ENCODE measurements at places on chromosomes 12 and 14.

- no peak for DNase-seq
These were observed 396.9 kb downstream of the TMTC2 start for GRCh38 chr12:83083616-83084015.

- no peak for DNase-seq
These were observed 52.5 kb upstream of the PELI2 start for GRCh38 chr14:56065621-56066290.

- DNase-seq, result no peak
These were observed 6.5 kb upstream of the PRPH start for GRCh38 chr12:49288412-49288853.

GRCh38 chr12:76012644-76013043 lies 18.9 kb downstream of the PHLDA1 start:
- no peak for DNase-seq

DNA sequence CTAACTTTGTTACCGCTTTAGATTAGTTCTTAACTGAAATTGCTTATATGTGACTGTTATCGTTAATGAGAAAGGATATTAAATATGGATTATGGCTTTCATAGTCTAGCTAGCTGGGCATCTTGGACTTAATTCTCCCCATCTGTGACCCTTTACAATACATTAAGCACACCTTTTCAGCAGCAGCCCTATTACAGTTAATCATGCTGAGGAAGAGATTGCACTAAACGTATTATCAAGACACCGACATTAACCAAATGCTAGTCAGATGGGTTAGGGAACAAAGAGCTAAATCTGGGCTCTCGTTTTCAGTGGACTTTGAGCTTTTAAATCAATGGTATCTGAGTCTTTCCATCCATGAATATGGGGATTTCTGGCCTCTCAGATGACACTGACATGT lies 447.5 kb upstream of the DCN start:
- no peak for DNase-seq

- DNase-seq, result no peak
These were observed 102.1 kb downstream of the MYRFL start for GRCh38 chr12:69927164-69927563.

DNA sequence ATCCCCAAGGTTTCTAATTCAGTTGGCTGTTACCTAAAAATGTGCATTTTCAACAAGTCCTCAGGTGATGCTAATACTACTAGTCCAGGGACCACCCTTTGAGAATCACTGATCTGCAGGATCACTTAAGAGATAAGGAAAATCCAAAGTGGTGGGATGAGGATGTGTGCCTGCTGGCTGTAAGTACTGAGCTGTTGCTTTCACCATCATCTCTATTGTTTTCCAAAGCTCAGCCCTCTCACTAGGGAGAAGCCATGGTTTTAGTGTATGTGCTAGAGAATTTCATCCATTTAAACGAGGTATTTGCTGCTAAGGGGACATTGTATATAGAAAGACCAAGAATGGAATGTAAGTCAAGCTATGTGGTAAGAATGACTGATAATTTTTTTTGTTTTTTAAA lies 202.3 kb downstream of the KIF21A start:
- no peak for DNase-seq

DNA sequence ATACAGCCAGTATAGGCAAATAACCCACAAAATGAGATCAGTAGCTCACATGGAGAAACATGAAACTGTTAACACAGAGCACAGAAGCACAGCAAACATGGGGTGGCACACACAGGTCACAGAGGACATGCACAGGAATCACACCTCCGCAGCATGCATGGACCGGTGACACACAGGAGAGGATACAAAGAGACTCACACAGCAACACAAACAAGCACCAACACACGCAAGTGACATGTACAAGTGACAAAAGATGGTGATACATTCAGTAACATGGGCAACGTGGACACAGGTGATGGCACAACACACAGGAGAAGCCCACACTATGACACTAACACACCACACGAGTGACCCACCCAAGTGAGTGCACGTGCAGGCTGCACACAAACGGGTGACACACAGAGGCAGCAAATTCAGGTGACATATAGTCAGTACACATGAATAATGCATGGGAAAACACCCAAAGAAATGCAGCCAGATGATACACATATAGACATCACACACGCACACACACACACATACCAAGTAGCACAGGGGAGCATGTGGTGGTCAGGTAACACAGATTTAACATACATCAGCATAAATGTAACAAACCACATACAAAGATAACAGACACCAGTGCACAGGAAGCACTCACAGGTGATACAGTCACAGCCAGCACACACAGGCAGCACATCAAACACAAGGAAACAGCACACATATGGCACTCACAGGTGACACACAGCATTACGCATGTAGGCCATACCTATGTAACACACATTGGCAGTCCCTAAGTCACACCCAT lies 216.0 kb upstream of the SFSWAP start:
- no peak for DNase-seq

- DNase-seq, result no peak
These were observed 1.0 kb downstream of the HIP1R start for GRCh38 chr12:122836027-122836921.

DNA sequence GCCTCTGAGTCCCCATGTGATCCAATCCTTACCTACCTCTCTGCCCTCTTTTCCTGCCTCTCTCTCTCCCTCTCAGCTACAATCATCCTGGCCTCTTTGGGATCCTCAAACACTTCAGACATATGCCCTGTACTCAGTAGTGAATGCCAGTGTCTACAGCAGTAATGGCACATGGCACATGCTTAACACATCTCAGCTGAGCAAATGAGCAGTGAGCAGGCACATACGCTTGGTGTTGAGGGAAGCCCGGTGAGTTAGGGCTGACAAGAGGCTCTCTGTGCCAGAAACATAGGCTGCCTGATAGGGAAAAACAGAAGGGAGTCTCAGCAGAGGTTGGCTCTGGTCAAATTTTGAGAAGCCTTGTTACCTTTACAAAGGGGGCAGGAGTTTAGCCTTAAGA lies 409.1 kb downstream of the TMEM132D start:
- DNase-seq, result no peak

DNA sequence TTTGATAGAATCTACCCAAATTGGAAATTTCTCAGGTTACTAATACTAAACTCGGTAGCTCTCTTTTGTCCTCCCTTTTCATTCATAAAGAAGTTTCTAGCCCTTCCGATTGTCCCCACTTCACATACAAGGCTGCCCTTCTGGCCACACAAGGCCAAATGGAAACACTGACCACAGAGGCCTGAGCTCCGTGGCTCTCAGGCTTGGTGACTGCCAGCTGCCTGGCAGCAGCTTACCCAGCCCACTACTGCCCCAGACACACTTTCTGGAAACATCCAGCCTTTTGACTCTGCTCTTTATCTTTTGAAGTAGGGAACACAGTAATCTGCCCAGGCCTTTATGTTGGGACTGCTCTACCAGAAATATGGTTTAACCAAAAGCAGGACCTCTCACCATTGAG lies 167.2 kb downstream of the GCH1 start:
- no peak for DNase-seq

DNA sequence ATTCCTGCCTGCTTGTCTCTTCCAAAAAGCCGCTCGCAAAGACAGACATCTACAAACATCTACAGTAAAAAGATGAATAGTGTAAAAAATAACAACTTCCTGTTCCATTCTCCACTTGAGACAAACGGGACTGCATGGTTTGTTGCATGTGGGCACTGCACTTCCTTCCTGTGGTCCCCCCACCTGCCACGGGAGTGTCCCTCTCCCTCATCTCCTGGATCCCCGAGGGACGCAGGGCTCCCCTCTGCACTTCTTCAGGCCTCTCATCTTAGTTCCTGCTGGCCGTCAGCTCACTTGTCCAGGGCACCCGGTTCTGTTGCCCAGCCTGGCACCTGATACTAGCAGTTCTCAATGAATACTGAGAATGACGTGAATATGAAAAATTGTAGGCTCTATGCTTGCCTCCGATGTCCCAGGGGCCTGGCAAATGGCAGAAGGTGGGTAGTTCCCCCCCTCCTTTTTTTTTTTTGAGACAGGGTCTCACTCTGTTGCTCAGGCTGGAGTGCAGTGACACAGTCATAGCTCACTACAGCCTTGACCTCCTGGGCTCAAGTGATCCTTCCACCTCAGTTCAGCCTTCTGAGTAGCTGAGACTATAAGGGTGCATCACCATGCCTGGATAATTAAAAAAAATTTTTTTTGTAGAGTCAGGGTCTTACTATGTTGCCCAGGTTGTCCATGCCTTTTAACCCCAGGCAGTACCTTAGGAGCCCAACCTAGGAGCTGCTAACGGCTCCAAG lies 3.5 kb upstream of the KLC1 start:
- DNase-seq, result no peak

DNA sequence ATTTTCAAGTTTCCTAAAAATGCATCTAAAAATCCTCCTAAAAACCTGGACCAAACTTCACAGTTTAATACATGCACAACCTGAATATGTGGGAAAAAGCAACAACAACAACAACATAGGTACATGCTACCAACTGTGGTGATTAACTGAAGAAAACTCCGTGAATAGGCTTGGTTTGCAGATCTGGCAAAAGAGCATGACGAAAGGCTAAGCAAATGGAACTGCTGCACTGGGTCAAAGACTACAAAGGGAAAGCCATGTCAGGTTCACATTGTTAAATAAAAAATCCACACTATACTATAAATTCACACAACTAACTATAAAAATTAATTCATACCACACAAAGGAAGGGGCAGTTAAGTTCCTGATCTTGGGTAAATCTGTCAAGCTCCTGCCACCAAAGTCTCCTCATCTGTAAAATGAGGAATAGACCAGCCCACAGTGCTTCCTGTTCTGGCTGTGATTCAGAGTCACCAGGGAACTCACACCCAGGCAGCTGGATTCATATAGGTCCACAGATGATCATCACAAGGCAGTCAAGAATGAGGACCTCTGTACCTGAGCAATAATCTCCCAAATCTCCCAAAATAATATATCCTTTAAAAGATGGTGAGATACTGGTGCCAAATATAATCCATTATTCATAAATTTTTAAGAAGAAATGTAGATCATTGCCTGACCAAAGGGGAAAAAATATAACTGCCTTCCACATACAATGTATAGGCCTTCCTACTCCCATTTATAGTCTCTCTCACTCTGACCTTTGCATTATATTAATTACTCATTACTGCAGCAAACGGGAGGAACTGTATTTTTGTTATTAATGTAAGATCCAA lies 7.0 kb downstream of the CORO1C start:
- no peak for DNase-seq

DNA sequence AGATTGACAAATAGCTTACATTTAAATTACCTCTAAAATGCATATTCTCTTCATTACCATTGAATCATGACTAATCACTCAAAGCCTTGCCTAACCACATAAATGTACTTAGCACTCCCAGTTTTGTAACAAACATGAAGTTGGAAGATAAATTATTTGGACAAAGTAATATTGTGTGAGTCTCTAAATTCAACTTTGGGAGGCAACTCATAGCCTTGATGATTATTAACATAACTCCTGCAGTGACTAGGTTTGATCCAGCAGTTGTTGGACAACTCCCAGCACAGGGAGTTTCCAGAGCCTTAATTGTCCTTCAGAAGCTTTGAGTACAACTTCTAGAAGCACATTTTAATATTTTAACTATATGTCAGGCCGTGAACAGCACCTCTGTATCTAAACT lies 153.4 kb upstream of the PDZRN4 start:
- no peak for DNase-seq

DNA sequence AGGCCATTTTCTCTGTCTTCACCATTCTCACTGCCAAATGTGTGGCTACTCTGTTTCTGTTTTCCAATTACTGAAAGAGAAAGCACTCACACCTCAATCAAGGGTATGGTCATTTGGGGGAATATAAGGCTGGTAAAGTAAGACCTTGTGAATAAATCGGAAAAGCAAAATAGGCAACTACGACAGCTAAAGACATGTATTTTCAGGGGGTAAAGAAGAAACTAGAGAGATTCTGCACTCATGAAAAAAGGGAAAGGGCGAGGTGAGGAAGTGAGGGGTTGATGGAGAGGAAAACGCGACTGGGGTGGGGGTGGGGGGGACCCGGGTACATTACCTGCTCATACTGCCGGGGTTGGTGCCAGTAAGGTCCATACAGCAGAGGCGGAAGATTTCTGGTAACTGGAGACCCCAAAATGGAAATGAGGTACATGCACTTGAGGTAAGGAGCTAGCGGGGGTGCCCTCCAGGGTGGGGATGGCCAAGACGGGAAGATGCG lies 19.3 kb downstream of the CHD8 start:
- DNase-seq, result no peak

DNA sequence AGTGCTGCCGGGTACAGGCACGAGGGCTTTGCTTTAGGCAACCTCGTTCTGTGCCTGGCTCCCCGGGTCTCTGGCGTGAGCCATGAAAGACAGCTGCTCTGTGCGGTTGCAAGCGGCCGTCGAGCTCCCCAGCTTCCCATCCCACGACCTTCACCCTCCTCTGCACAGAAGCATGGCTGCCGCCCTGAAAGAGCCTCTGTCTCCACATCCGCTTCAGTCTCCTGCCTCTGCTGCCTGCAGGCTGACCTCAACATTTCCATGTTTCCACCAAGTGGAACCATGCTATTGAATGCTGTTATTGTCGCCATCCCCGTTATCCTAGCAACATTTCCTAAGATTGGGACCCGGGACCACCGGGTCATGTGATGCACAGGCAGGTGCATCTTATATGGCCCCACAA lies 57.1 kb downstream of the KDM2B start:
- DNase-seq, result no peak

- DNase-seq, result no peak
These were observed 507.1 kb downstream of the DIO2 start for GRCh38 chr14:79704041-79704807.

DNA sequence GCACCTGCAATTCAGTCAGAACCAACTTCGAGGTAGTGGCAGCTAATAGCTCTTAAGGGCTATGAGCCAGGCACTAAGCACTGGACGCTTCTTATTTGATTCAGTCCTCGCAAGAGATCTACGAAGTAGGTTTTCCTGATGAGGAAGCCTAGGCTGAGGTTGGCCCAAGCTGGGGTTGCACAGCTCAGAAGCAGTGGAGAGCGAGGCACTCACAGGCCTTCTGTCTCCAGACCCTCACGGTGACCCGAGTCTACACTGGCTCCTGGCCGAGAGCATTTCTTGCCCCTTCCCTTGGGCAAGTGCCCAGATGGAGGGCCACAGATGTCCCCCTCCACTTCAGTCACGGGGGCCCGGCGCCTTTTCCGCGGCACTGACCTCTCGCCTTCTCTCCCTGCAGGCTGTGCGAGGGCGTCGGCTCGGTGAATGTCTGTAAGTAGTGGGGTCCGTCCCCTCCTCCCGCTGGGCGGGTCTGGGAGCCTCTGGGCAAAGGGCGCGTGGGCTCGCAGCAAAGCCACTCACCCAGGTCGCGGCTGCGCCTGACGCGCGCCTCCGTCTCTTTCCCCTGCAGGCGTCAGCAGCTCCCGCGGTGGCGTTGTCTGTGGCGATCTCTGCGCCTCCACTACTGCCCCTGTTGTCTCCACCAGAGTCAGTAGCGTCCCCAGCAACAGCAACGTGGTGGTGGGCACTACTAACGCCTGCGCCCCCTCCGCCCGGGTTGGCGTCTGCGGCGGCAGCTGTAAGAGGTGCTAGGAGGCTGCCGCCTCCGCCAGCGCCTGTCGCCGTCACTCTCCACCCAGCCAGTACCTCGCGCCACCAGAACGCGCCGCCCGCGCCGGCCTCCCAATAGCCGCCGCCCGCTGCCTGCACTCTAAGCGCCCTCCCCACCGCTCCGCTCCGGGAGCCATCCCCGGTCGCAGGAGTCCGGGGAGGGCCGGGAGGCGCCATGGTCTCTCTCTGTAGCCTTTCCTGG lies 13.1 kb downstream of the KRT83 start:
- no peak for DNase-seq
